ENCODE measurements at places on chromosomes 16 and 17. TPM values are rescaled to one million over a fixed set of nuclear protein-coding genes. Genes with fewer than 3 reads are reported as not detected.

DNA sequence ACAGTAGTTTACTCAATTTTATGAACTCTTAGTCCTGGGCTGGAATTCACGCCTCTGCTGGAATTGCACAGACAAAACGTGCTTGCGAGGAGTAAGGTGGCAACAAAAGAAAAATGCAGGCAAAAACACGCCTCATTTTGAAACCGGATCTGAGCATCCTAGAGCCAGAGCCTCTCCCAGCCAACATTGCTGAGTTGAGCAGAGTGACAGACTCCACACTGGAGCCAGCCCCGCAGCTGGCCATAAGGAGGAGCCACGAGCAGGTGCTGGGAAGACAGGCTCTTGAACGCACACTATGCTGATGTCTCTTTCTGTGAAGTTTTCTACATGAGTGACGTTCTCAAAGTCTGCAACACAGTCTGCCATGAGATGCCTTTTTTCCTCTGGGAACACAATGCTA lies 14.6 kb upstream of the HSBP1 start:
- DNase-seq: no peak

DNA sequence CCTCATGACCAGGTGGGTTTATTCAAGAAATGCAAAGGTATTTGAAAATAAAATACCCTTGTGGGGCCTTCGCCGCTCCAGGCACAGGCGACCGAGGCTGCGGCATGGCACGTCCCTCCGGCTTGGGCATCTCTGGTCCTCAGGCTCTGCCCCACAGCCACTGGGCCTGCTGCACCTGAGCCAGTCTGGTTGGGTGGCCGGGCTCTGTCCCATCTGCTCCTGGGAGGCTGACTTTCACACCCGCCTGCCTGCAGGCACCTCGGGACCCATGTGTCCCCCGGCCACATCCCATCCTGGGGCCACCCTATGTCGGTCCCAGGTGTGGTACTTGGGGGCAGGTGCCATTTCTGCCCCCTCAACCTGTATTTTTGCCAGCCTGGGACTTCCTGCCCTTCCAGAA lies 20.9 kb downstream of the OSBPL7 start:
- DNase-seq: no peak

DNA sequence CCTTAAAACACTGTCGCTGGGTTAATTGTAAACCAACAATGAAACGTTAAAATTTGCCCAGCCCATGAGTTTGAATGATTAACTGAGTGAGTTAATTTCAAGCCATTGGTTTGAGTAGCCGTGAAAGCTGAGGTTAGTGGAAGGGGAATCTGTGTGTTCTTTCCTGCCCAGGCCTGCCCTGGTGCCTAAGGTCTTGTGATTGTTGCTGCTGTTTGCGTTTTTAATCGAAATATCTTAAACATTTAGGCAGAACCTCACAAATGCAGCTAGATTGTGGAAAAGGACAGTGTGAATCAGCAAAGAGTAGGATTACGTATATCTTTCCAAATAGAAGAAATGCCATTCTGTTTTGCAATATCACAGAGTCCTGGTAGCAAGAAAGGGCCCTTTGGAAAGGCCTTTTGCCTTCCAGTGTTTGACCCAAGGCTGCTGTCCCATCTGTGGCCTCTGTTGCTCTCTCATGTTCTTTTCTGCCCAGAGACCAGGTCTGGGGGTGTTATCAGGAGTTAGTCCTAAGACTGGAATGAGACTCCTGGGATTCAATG lies 113.8 kb downstream of the MSI2 start:
- DNase-seq: no peak

The PCTP gene
- 10.1 TPM for total RNA-seq

DNA sequence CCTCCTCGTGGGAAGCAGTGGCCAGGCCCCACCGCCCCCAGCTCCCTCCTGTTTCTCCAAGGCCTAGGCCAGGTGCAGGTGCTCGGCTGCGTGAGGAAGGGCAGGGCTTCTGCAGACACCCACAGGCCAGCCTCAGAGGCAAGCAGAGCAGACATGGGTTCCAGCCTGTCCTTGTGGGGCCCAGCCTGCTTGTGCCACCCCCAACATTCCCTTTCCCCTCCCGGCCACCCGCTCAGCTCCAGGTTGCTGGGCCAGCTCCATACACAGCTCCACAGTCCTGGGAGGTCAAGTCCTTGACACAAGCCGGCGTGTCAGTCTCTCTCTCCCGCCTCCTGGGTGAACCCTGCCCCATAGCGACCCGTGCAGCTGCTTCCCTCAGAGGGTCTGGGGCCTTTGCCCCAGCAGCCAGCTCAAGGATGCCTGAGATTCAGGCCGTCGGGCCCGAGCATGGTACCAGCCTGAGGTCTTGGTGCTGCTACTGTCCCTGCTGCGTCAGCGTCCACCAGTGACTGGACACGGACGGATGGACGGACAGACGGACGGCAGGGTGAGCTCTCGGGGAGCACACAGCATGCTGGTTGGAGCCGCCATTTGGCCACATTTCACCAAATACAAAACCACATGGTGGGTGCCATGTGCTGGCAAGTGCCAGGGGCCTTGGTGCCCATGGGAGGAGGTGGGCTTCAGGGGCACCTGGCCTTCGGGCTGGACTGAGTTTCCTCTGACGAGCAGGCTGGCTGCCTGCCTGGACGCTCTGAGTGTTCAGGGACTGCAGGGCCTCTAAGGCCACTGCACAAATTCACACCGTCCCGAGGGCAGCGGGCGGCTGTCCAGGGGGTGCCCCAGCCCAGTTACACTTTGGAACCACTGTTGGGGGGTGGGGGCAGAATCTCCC lies 8.0 kb downstream of the SECTM1 start:
- no peak for DNase-seq

- peak; percentile 83 for DNase-seq
Observed at GRCh38 chr17:32253117-32253611, 12.5 kb upstream of the RHBDL3 start.

- DNase-seq: no peak
Observed at GRCh38 chr17:82675476-82676245, 22.8 kb downstream of the RAB40B start.

DNA sequence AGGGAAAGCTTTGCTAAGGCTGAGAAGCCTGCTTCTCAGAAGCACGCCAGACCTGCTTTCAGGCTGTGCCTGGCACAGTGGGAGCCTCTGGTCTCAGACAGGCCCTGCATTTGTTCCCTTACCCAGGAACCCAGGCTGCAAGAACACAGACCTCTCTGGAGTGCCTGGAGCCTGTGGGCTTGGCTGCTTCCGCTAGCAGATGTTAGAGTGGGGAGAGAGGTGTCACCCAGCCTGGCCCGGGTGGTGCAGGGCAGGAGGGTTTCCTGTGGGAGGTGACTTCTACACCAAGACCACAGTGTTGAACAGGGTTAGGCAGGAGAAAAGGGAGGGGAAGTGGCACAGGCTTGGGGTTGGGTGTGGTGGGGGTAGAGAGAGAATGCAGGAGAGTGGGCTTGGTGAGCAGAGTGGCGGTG lies 35.8 kb upstream of the ADGRG1 start:
- DNase-seq: no peak

The TERB1 gene
- not detected for total RNA-seq

GRCh38 chr17:52213451-52213850 lies 54.9 kb upstream of the CA10 start:
- DNase-seq: no peak

The KCNJ16 gene
- 3.3 TPM for total RNA-seq

The ZNF594 gene
- total RNA-seq: 35.6 TPM

- no peak for DNase-seq
Observed at GRCh38 chr16:88636488-88637265, 1.7 kb upstream of the IL17C start.
